ENCODE measurements at places on chromosomes 12 and 14.

- DNase-seq = no peak
Measured at GRCh38 chr14:68616221-68616902, 176.5 kb downstream of the ZFP36L1 start.

DNA sequence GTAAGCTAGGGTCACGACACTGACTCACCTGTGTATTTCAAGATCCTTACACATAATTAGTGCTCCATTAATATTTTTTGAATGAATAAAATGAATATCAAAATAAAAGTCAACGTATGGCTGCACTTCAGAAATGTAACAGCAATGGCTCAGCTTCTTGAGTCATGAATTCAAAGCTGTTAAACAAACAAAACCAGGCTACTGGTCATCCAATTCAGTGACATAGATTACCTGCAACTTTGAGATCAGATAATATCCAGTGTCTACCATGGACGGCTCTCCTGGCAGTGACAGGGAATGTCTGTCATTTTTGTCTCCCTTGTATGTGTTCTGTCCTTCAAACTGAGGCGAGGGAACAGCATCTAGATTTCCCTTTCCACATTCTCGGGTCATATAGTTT is 225.6 kb downstream of the EFCAB11 start:
- no peak for DNase-seq

- no peak for DNase-seq
Measured at GRCh38 chr12:44206045-44206444, 370.2 kb downstream of the TMEM117 start.

DNA sequence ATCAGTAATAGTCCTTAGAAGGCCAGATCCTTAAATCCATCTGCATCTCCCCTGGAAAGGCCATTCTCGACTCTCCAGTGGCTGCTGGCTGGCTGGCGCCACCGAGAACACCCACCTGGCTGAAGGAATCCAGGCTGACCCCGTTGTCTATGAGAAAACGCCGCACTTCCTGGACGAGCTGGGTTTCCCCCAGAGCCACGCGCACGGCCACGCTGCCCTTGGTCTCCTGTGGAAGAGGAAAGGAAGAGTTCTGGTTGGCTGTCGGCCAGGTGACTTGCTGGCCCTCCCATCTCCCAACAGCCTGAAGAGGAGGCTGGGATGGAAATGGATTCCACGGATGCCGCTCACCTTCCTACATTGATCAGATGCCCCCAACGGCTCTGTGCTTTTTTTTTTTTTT is 23.9 kb downstream of the RBM19 start:
- DNase-seq = no peak

DNA sequence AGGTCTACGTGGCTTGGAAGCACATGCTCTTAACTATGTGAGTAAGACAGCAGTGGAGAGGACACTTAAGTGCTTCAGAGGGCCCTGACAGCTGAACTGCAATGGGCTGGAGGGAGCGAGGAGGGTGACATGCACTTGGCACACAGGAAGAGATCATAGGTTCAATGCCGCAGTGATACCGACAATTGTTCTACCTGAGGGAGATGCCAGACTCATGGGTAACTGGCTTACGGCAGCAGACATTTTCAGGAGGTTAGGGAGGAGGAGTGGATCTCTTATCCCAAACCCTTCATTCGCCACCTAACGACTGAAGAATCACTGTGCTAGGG is 68.4 kb downstream of the NTF3 start:
- DNase-seq = no peak

- no peak for DNase-seq
Measured at GRCh38 chr12:30794020-30794419, 39.3 kb upstream of the CAPRIN2 start.

DNA sequence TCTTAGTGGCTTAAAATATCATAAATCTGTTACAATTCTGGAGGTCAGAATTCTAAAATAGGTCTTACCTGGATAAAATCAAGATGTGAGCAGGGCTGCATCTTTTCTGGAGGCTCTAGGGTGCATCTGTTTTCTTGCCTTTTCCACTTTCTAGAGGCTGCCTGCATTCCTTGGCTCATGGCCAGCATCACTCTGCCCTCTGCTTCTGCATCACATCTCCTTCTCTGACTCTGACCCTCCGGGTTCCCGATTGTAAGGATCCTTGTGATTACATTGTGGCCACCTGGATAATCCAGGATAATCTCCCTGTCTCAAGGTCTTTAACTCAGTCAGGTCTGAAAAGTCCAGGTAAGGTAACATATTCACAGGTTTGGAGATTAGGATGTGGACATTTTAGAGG is 11.0 kb upstream of the BMP4 start:
- no peak for DNase-seq

- DNase-seq = no peak
Measured at GRCh38 chr14:22540293-22540692, 48.7 kb downstream of the DAD1 start.

DNA sequence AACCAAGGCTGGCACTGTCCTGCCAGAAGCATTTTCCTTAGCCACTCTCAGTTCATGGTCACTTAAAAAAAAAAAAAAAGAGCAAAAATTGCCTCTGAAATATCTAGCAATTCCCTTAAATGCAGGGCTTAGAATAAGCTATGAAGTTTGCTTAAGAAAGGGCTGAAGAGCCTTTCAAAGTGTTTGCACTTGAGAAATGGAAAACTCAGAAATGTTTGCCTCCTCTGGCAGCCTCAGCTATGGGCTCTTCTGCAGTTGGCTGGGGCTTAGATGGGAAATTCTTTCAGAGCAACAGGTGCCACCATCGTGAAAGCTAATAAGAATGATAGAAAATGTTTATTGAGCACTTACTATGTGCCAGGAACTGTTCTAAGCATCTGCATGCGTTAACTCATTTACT is 48.5 kb upstream of the TSPAN11 start:
- no peak for DNase-seq

- no peak for DNase-seq
Measured at GRCh38 chr12:12294215-12295005, 27.6 kb upstream of the LRP6 start.

DNA sequence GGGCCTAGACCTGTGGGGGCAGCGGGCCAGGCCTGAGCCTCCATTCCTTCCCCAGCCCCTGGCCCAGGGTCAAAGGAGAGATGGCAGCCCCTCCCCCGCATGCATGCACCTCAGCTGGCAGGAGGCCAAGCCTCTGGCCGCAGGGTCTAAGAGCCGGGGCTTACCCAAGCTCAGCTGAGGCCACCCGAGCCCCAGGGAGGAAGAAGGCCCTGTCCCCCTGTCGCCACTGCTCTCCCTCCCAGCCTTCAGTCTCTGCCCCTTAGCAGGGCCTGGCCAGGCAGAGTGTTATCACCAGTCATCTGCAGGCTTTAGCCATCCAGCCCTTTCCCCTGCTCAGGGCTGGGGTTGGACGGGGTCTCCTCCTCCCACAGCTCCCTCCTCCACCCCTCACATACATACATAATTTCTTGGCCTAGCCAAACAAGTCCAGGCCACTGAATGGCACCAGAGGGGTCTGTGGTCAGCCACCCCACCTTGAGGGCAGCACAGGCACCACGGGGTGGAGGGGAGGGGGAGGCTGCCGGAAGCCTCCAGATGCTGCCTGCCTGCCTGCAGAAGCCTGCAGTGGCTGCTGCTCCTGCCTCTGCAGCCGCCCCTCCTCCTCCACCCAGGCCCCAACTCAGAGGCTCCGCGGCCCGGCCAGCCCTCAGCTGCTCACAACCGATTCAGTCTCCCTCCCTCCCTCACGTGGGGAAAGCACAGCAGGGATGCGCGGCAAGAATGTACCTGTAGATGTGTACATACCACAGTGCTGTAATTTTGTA is 22.8 kb downstream of the RAB35 start:
- no peak for DNase-seq

DNA sequence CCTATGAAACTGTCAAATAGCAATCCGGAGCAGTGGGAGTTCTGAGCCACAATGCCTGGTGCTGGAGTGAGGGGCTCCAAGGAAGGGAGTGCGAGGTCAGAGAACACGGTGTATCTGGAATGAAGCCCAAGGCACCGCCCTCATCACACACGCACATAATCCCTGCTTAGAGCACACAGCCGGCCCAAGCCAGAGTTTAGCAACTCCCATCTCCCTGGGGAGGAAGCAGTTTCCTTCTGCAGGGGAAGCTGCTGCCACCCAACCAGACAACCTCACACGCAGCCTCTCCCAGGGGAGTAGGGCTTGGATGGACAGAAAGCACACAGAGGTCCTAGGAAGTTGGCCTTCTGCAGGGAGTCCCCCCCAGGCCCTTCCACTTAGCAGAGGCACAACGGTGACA is 31.3 kb downstream of the ACTN1 start:
- no peak for DNase-seq

GRCh38 chr12:27305673-27306456 is 26.8 kb upstream of the BMAL2 start:
- DNase-seq = no peak

DNA sequence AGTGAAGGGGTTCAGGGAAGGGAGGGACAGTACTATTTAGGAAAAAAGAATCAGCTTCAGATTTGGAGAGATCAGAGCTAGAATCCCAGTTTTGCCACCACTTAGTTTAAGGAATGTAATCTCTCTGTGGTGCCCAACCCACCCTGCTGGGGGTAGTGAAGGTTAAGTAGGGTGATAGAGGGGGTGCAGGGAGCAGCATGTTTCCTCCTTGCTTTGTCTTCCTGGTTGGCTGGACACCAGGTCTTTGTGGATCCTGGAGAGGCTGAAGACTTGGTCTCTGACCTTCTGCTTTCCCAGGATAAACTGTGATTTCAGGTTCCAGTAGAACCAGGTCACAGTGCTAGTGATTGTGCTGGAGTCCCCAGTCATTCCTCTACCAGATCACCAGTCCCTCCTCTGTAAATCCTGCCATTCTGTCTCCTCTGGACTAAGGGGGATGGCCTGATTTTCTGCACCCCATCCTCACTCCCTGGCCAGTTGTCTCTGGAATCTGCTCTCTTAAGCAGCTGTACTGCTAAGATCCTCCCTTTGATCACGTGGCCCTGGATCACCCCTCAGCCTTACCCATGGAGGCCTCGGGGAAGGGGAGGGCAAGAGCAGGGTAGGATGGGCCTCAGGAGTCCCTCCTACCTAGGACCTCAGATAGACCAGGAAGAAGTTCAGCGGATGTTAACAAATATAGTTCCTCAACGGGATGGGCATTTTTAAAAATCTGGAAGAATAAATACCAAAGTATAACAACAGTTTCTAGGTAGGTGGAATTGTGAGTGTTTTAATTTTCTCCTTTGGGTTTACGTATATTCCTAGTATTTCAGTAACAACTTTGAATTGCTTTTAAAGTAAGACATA is 3.1 kb downstream of the MAP3K12 start:
- DNase-seq = no peak

- no peak for DNase-seq
Measured at GRCh38 chr12:110307372-110307771, 26.3 kb downstream of the ATP2A2 start.

DNA sequence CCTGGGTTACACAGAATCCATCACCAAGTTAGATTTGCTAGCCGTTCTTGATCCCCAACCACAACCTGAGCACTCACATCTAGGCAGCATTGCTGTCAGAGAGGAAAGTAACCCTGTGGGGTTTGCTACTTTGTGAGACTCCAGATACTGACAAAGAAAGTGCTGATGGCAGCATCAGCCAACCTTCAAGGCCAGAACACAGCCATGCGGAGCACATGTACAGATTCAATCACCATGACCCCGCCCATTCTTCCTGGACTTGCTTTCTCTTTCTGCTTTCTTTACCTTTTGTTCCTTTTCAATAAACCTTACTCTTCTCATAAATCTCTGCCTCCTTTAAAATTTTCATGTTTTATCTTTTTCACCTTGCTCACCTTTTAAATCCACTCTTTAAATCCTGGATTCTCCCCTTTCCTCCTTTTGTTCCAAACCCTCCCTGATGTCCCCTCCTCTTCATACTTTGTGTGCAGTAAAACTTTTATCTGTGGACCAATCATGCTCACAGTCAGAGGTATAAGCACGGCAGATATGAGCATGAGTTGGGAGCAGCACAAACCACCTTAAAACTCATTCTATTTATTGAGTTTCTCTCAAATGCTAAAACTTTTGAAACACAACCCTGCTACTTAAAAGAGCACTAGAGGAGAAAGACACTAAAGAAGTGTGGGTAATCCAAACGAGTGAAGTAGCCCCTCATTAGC is 21.9 kb upstream of the CERS5 start:
- DNase-seq = no peak

Measured in NCI-H2081 treated with DMSO at 0.1 percent for 48 hours (cell line).